Stimulated activated CD8-positive, alpha-beta memory T cell treated with anti-CD3 and anti-CD28 coated beads, Interleukin-4, amount 100 ng/mL, for 4 hours (primary cell): ENCODE measurements at places on chromosomes 13 and 19.

- no peak for DNase-seq
Measured at GRCh38 chr13:24459234-24459633, 53.3 kb downstream of the PARP4 start.

DNA sequence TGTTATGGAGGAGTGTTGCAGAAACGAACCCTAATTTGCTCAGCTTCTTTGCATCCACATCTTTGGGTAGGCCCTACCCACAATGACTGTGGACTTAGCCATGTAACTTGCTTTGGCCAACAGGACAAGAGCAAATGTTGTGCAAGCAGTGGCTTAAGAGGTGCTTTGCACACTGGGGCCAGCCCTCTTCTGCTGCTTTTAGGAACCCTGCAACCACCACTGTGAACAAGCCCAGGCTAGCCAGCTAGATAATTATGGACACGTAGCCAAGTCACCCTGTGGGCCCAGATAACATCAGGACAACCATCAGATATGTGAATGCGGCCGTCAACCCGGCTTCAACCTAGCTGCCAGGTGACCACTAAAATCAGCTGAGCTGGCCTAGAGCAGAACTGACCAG, 17.1 kb downstream of the C19orf47 start:
- DNase-seq, result no peak

GRCh38 chr13:25069911-25070310, 26.0 kb upstream of the PABPC3 start:
- DNase-seq, result no peak

GRCh38 chr13:24147570-24147963, 13.0 kb upstream of the SPATA13 start:
- no peak for DNase-seq

DNA sequence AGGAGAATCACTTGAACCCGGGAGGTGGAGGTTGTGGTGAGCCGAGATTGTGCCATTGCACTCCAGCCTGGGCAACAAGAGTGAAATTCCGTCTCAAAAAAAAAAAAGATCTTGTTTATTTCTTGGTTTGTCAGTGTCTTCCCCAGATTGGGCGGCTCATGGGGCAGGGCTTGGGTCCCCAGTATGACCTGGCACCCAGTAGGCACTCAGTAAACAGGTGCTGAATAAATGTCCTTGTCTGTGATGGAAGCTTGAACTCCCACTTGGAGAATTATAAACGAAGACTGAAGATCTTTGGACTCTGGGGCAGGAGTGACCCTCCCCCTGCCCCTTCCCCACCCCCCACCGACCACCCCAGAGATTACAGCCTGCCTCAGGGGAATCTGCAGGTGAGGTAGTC, 9.9 kb upstream of the FUT5 start:
- DNase-seq, result no peak

DNA sequence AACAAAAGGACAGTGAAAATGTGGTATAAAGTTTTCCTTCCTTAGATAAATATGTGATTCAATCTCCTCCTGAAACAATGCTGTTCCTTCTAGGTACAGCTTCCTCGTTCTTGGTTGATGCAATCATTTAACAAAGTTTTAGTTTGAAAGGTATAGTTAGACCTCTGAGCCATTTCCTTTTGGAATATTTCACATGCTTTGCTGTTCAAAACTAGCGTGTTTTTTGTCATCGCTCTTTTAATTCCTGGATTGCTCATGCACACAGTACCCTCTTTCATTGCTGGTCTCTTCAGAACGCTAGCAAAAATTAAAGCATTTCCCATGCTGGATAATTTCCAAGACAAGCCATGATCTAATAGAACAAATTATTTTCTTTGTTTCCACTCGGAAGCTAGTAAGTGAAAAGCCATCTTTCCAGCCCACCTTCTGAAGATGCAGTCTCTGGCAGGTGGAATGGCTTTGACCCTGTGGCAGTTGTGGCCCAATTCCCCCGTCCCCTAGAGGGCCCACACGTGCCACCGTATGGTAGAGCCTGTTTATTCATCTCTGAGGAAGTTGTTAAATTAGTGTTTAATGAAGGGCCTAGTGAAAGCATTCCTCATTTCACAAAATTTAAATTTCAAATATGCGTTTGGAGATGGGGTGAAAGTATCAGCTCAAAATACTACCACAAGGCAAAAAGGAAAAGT, 1040.6 kb upstream of the SLC10A2 start:
- DNase-seq, result no peak

DNA sequence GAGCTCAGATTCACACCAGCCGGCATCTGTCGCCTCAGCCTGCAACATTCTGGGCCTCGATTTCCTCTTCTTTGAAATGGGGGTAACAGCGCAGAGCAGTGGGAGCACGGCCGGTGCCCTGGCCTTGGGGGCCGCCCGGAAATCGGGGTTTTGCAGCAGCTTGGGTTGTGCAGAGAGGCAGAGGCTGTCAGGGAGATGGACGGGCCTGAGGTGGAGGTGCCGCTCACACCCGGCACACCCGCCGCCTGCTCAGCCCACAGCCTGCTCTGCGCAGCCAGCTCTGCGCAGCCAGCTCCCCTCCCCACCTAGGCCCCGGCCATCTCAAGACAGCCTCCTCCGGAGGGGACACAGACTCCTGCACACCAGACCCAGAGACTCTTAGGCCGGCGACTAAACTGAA, 10.6 kb downstream of the KLF2 start:
- no peak for DNase-seq

GRCh38 chr13:35917942-35918645, 213.1 kb downstream of the DCLK1 start:
- no peak for DNase-seq

GRCh38 chr19:48806818-48807589, 3.8 kb downstream of the BCAT2 start:
- no peak for DNase-seq

DNA sequence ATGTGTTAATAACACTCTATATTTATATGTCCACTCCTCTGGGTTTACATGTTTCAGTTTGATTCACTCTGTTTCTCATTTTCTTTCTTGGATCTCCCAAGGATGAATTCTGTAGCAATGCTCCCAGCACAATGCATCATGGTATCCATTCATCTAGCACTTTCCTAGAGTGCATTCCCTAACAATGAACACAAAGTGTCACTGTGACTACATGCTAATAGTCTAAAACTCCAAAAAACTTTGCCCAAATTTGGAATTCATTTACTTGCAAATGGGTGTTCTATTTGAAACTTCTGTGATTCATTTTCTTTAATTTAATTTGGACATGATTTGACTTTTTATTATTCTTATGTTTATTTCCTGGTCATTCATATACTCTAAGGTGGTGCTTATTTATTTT, 286.3 kb downstream of the POU4F1 start:
- DNase-seq, result no peak

DNA sequence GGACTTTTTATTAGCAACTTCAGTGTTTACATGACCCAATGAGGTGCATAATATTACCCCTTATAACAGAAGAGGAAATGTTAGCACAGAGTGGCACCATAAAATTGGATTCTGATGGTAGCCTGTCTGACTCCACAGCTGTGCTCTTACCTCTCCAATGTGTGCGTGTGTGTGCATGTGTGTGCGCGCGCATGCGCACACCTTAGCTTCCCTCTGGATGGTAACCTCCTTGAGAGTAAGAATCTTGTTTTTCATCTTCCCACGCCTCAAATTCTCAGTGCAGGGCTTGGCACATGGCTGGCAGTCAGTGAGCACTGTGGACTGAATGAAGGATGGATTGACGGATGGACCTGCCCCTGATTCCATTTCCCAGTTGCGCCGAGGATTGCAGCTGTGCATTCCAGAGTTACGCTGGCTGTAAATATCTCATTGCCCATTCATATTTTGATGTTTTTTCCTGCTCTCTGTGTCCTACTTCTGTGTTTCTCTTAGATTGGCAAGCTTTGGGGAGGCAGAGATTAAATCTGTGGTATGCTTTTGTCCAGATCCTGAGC, 99.2 kb upstream of the WASF3 start:
- no peak for DNase-seq

GRCh38 chr19:42280815-42281145, 11.7 kb downstream of the CIC start:
- no peak for DNase-seq

- no peak for DNase-seq
Measured at GRCh38 chr13:84864341-84864740, 934.9 kb downstream of the SLITRK6 start.

GRCh38 chr19:12611361-12611699, 610 bp downstream of the ZNF791 start:
- no peak for DNase-seq

GRCh38 chr13:45747071-45747470, 45.0 kb downstream of the CBY2 start:
- no peak for DNase-seq

GRCh38 chr13:28001049-28001448, 12.6 kb upstream of the URAD start:
- DNase-seq, result no peak

DNA sequence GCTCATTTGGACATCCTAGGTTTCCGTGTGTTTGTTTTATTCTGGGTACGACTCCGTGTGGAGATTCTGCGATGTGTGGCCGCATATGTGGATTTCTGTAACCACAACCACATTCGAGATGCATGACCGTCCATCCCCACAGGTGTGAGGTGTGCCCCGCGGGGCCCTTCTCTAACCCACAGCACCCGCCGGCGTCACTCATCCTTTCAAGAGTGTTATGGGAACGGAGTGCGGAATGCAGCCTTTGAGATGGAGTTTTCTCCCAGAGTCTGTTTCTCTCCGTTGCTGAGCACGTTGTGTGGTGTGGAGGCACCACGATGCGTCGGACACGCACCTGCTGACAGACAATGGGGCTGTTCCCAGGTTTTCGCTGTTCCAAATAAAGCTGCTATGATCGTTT, 40.0 kb downstream of the C13orf46 start:
- DNase-seq, result no peak

DNA sequence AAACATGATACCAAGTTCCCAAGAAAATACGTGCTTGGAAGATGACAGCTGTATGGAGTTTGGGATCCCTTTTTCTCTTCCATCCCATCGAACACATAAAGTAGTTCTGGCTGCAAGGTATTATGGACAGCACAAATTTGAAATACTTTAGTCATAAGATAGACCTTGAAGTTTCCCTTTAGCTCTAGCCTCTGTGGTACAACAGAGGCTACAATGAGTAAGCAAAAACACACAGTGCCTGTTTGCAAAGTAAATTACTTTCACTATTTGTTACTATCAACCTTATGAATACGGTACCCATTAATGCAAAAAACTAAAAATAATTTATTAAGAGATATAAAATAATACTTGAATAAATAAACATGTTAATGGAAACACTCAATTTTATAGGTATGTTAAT, 21.0 kb upstream of the LRCH1 start:
- DNase-seq, result no peak

DNA sequence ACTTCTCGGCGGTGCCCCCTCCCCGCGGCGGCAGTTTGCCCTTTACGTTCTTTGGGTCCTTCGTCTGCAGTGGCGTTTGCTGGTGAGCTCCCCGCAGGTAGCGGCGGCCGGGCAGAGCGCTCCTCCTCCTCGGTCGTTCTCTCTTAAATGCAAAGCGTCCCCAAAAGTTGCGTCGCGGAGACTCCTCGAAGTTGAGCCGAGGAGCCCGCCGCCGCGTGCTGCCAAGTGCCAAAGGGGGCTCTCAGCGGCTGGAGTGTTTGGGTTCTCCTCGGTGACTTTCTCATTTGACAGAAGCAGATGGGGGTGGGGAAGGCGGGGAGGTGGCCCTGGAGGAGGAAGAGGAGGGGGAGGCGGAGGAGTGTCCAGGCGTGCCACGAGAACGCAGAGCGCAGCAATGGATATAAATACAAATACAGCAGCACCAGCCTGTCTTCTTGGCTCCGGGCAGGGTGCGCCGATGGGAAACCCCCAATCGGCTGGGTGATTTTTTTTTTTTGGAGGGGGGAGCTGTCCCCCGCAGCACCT, at the start of gene SOX21:
Gene SOX21 (minus strand): TSS at position 259 of the 525 bp plus-strand sequence. CDS start 496 bp downstream, outside the sequence.
- DNase-seq, result no peak

DNA sequence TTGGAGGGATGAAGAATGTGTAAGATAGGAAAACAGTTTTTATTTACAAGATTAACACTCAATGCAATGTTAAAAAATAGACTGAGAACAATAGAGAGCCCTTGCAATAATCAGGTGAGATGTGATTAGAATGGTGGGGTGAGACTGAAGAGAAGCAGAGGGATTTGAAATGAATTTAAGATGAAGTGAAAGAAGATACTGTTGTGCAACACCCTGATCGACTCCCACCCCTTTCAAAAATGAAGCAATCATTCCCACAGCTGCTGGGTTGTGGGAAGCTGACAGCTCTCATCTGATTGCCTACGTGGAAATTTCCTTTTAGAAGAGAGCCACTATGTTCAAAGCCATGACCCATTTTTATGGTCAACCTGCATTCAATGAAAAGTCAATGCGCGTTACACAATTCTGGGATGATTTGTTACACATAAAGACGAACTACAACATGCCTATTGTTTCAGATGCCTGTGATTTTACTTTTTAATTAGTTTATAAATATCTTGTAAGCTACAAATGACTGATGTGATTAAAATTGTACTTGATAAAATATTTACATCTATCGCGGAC, 1374.8 kb downstream of the PCDH9 start:
- no peak for DNase-seq

DNA sequence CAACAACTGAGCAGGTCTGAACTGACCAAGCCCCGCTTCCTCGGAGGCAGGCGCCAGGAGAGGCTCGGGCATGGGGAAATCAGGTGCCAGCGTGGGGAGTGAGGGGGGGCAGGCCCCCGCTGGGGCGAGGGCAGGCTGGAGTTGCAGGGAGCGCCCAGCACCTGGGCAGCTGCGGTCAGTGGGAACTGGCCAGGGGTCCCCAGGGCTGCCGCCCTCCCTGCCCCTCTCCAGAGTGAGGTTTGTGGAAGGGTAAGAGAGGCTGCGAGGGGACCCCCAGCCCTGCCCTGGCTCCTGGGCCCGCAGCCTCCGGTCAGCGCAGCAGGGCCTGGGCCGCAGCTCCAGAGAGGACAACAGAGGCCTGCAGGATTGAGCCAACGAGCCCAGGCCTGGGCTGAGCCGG, 32.5 kb downstream of the PIP5K1C start:
- no peak for DNase-seq

DNA sequence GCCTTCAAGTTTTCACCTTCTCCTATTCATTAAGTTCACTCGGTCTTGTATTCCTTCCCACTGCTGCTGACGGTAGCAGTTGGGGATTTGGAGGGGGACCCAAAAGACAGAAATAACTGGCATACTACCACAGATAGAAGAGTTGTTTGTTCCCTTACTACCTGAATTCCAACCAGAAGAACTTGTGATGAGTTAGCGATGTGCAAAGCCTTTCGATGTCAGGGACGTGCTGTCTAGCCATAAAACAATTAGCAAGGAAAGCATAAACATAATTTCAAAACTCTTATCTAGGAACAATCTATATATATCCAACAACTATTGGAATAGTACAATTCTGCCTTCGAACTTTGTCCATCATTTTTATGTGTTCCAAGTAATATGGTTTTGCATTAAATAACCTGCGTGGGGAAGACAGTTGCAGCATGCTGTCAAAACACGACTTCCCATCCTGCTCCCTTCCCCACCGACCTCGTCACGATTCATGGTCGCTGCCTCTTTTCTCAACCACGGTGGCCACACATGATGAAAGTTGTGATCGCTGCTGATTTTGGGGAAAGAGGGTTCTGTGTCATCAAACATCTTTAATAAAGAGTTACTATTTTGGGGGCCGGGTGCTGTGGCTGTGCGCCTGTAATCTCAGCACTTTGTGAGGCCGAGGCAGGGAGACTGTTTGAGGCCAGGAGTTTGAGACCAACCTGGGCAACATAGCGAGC, 3.8 kb upstream of the SLC7A9 start:
- DNase-seq, result no peak

GRCh38 chr13:21338156-21338555, 120.9 kb downstream of the ZDHHC20 start:
- no peak for DNase-seq
